Type B pancreatic cell (in vitro differentiated cells): ENCODE measurements at places on chromosomes 4 and X.

- no peak overlapping the region for H3K27ac ChIP-seq
- no peak overlapping the region for H3K4me3 ChIP-seq
- H3K27me3 ChIP-seq: no peaks in the 10 kb centered on the region
- no peaks in the 10 kb centered on the region for H3K36me3 ChIP-seq
- no peak for DNase-seq
These were observed 19.3 kb downstream of the GUCY1B1 start for GRCh38 chr4:155777971-155778735.

- no peak overlapping the region for H3K27ac ChIP-seq
- H3K4me1 ChIP-seq: peaks cover 5% of the 10 kb centered on the region
- no peak overlapping the region for H3K4me3 ChIP-seq
These were observed 225.1 kb upstream of the CENPE start for GRCh38 chr4:103423261-103423660.

- no peaks in the 10 kb centered on the region for H3K27me3 ChIP-seq
- DNase-seq: no peak
- H3K4me1 ChIP-seq: no peaks in the 10 kb centered on the region
- H3K4me3 ChIP-seq: no peak overlapping the region
These were observed 38.1 kb upstream of the EDA2R start for GRCh38 chrX:66676990-66677389.

GRCh38 chrX:119340606-119341205, 58.4 kb upstream of the SLC25A43 start:
- no peak overlapping the region for H3K4me3 ChIP-seq
- no peak overlapping the region for H3K27ac ChIP-seq
- DNase-seq: no peak

GRCh38 chr4:173440888-173441287, 42.0 kb upstream of the SCRG1 start:
- no peak for DNase-seq
- no peak overlapping the region for H3K27ac ChIP-seq
- H3K4me1 ChIP-seq: peaks cover 16% of the 10 kb centered on the region
- H3K4me3 ChIP-seq: no peak overlapping the region
- peaks cover 4% of the 10 kb centered on the region for H3K36me3 ChIP-seq
